ENCODE measurements at places on chromosomes 7 and 10.

DNA sequence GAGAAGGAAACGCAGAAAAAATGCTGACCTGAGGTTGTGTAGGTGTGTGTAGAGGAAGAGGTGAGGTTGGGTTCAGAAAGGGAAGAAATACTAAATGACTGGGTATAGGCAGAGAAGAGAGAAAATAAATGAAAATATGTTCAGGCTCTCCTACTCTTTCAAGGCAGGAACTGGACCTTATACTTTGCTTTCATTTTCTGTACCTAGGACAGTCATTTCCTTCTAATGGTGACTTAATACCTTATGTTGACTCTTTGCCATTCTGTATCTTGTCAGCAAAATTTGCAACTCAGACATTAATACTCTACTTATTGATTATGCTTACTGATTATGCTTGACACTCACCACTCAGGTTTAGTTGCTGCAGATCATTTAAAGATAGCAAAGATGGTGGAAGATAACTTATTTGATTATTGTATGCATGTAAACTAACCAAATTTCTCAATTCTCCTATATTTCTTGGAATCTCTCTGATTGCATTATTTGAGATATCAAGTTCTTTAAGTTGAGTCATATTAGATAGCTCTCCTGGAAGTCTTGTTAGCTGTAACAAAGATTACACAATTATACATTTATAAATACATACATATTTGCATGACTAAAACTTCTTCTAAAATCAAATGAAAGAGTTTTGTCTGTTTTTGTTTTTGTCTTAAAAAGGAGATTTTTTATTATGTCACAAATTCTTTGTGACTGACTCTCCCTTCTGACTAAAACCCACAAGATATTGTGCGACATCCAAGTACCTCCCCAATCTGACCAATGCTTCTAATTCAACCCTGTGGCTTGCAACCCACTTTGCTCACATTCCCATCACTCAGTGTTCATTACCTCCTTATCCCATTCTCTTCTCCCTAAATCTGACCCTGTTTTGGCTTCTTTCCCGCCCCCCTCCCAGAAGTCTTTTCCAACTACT is 20.0 kb downstream of the LRRD1 start:
- no peak for DNase-seq

GRCh38 chr7:69411018-69411417 is 187.3 kb upstream of the AUTS2 start:
- DNase-seq: no peak

GRCh38 chr10:52778511-52779392 is 6.2 kb upstream of the MBL2 start:
- no peak for DNase-seq

DNA sequence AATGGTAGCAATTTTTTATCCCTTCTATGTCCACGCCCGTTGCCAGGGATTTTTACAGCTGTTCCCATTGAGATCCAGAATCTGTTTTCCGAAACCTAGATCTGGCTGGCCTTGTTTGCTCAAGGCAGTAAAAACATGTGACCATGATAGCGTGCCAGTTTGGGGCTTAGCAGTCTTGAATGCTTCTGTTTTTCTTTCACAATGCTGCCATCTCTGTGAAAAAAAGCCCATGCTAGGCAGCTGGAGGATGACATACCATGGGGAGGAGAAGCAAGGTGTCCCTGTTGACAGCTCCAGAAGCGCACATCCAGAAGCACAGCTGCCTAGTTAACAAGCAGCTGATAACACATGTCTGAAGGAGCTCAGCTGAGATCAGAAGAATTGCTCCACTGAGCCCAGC is 2.2 kb upstream of the ZNF92 start:
- peak; percentile 86 for DNase-seq

DNA sequence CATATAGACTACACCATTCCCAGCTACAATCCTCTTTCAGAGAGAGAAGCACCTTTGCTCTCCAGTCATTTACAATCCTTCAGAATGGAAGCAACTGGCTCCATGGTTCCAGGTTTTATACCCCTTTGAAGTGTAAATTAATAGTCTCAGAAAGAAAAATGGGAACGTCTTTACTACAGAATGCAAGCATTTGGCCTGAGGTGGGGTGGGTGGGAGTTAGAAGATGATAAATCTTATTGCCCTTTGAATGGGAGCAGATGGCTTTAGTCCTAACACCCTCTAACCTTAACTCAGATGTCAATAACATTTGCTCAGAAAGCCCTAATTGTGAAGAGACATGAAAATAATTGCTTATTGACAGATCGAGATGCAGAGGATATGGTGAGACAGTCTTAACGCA is 84.2 kb upstream of the KCNMA1 start:
- no peak for DNase-seq

DNA sequence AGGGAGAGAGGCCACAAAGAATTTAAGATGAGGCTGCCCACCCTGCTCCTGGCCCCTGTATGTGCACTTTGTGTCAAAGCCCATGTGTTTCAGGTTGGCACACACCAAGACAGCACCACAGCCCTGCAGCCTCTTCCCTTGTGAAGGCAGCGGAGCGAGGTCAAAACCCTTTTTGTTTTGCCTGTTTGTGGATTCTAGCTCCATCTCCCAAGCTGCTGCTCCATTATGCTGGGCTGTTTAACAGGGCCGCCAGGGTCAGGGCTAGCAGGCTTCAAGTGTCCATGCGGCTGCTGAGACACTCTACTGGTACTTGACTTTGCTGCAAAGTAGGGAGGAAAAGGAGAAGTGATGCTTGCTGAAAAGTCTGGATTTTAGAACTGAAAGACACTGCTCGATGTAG is 142.3 kb upstream of the EFCAB10 start:
- DNase-seq: no peak

- DNase-seq: no peak
Observed at GRCh38 chr7:74554178-74554577, 100.5 kb downstream of the GTF2IRD1 start.

- DNase-seq: no peak
Observed at GRCh38 chr7:55992346-55992745, 28.0 kb downstream of the NIPSNAP2 start.

GRCh38 chr10:4775808-4776207 is 50.2 kb upstream of the AKR1E2 start:
- DNase-seq: no peak

DNA sequence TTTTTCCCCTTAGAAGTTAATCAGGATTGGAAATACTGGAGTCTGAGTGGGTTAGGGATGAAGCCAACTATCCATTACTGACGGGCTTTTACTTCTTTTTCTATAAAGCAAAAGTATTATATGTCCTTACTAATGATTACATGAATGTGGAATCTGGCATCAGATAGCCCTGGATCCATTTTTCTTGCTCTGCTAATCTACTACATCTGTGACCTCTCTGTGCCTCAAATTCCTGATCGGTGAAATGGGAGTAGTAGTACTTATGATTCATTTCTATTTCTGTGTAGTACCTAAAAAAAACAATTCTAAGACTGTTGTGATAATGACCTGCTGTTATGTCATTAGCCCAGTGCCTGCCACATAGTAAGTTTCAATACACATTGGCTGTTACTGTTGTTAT is 621.6 kb downstream of the SORCS3 start:
- no peak for DNase-seq

- no peak for DNase-seq
Observed at GRCh38 chr7:11217848-11218565, 244.3 kb downstream of the PHF14 start.

DNA sequence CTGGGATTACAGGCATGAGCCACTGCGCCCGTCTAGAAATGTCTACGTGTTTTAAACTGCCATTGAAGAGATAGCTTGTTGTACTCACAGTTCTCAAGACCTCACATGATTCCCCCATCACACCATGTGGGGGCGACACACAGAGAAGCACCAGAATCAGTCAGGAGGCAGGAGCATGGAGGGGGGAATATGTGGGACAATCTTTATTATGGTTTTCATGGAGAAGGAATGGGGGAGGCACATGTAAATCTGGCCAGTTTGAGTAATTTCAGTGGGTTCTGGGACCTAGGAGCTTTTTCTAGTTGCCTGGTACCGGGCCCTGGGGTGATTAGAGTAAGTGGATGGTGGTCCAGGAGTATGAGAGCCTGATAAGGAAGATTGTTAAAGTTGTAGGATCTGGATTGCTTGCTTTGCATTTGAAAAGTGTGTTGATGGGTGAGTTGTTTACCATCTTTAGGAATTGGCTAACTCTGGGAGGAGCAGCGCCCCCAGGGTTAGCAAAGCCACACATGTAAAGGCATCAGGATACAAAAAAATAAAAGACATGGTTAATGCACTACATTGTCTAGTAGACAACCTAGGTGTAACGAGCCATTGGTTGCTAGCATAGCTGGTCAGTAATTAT is 85.4 kb upstream of the SLC13A1 start:
- DNase-seq: no peak

- DNase-seq: no peak
Observed at GRCh38 chr7:26580711-26581110, 283.7 kb downstream of the SKAP2 start.

- DNase-seq: no peak
Observed at GRCh38 chr7:66015440-66016130, 33.6 kb upstream of the GUSB start.

- DNase-seq: no peak
Observed at GRCh38 chr7:91995391-91996105, 54.9 kb downstream of the AKAP9 start.

- DNase-seq: no peak
Observed at GRCh38 chr7:25672496-25672895, 444.2 kb upstream of the NPVF start.

DNA sequence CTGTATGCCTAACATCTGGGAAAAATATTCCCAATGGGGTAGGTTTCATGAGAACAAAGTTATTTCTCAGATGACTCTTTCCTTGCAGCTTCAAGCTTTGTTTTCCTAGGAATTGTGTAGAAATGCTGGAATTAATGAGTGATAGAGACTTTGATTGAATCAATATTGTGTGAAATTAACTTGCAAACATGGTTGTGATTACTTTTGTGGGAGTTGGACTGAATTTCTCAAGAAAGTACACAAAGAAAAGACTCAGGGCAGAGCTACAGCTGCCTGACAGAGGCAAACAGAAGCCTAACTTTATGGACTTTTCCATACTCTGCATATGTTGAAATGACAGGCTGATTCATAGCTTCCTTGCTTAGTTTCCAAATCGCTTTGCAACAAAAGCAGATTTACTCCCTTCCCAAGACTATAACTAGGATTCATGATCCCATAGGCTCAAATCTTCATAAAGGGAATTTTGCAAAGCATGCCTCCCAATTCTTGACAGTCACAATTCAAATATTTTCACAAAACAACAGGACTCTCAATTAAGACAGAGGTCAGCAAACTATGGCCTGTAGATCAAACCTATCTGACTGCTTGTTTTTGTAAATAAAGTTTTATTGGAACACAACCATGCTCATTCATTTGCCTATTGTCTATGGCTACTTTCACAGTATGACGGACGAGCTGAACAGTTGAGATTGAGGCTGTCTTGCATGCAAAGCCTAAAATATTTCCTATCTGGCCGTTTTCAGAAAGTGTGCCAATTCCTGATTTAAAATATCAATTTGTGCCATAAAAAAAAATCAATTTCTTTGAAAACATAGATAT is 27.6 kb downstream of the NRP1 start:
- DNase-seq: no peak

DNA sequence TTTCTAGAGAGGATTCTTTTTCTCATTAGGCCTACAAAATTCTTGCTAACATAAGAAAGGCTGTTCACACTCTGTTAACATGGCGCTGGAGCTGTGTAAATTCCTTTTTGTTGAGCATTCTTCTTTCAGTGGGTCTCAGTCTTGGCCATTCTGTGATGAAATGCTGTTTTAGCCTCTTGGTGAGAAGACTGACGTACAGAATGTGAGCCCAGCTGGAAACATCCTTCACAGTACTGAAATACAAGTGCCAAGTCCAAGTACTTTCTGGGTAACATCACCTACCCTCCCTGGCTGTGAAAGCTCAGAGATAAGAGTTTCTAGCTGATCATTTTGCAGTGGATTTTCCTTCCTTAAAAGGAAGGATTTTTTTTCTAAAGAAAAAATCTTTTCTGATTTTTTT is 231.8 kb downstream of the AHR start:
- DNase-seq: no peak
